ENCODE measurements at places on chromosomes 4 and X.
A peak's percentile ranks its signal among the peaks of the same experiment; 100 is the strongest.

GRCh38 chr4:7906171-7906701 lies 33.4 kb downstream of the AFAP1 start:
- DNase-seq, result no peak

GRCh38 chrX:57643698-57644097 lies 36.4 kb downstream of the NLRP2B start:
- no peak for DNase-seq

GRCh38 chr4:7398104-7398423 lies 36.7 kb downstream of the PSAPL1 start:
- DNase-seq, result peak; percentile 44

DNA sequence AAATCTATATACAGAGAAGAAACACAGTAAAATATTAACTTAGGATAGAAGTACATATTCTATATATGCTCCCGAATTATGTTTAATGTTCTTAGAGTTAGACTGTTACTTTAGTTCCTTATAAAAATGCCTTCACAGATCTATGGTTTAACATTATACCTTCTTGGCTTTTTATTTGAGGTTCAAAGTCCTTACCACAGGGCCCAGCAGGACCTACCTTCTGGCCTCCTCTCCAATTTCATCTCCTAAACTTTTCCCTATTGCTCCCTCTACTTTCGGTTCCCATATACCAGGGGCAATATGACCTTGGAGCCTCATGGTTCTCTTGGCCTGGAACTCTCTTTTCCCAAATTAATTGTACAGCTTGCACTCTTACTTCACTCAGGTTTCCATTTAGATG lies 11.8 kb downstream of the ANKRD37 start:
- no peak for DNase-seq

DNA sequence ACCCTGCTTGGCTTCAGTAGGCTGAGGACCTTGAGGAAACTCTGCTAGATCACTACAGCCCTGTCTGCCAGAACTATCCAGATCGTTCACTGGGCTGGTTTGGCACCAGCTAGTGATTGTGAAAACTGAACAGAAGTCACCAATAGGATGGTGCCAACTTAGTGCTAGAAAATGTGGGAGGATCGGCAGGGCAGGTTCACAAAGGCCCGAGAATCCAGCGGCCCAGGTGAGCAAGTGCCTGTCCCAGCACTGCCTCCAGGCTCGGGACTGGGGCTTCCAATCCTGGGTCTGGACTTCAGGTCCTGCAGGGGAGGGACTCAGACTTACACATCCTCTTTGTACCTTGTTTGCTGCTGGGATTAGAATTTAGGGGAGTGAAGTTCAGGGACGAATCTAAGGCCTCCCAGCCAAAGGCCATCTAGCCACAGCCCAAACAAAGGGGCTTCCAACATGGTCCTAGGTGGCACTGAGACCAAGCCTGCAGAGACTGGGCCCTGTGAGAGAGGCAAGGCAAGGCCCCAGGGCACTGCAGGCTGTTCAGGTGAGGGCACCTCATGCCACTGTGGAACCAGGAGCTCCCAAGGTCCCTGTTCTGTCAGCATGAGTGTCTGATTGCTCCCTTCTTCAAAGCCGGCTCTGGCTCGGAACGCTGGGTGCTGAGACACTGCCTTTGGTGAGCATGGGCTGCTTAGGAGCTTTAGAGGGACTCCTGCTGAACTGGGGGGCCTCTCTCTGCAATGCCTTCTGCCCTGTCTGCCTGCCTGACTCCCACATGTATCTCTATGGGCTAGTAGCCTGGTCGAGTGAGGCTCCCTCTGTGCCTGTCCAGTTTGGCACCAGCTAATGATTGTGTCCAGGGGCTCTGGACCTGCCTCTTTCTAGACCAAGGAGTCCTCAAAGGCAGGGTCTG lies 20.7 kb upstream of the ZNF185 start:
- no peak for DNase-seq

DNA sequence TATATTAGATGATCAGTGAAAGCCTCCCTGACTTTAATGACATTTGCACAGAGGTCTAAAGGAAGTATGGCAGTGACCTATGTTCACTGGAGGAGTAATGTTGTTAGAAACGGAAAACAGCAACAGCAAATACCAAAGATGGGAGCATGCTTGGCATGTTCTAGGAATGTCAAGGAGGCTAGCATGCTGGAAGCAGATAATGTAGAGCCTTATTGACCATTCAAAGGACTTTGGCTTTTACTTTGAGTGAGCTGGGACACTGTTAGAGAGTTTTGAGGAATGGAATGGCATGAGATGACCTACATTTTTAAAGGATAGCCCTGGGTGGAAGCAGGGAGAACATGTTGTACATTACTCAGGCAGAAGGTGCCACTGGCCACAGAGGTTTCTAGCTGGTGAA lies 6.0 kb downstream of the RPA4 start:
- no peak for DNase-seq

DNA sequence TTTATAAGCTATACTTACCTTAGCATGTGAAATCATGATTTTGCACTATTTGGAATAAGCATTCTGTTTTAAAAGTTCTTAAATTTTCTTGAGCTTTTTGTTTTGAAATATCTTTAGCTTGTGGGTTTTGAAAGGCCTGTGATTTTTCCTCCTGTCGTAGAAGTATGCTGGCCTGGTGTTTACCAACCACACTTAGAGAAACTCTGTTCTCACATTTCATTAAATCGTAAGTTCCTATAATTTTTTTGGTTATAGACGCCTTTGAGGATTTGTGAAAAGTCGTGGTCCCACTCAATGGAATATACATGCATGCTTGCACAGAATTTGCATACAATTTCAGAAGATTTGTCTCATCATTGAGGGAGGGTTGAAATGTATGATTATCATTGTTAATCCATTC lies 63.6 kb downstream of the PDLIM5 start:
- DNase-seq, result no peak

- no peak for DNase-seq
Observed at GRCh38 chr4:101967697-101968346, 177.3 kb downstream of the BANK1 start.

- no peak for DNase-seq
Observed at GRCh38 chrX:56802921-56803849, 74.1 kb downstream of the NBDY start.

DNA sequence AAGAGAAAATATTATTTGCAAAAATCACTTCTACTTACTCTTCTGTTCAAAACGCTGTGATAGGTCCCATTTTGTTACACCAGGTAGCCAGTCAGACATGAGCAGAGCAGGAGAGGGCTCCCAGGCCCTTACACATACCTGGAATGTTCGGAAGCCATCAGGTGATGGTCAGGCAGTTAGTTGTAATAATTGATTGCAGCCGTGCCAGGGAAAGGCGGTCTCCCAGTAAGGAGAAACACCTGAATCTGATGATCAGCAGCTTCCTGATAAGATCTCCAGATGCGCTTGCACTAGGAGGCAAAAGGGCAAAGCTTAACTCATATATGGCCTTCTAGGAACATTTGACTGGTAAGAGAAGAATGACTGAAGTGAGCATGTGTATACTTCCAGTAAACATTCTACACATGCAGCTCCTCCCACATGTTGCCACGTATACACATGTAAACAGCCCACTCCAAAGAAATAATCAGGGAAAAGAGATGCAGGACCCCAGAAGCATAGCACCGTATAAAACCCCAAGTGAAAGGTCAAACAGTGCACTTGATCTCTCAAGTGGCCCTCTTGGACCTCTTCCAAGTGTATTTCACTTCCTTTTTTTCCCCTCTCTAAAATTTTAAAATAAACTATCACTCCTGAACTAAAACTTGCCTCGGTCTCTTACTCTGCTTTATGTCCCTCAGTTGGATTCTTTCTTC lies 1338.0 kb downstream of the FSTL5 start:
- DNase-seq, result no peak

DNA sequence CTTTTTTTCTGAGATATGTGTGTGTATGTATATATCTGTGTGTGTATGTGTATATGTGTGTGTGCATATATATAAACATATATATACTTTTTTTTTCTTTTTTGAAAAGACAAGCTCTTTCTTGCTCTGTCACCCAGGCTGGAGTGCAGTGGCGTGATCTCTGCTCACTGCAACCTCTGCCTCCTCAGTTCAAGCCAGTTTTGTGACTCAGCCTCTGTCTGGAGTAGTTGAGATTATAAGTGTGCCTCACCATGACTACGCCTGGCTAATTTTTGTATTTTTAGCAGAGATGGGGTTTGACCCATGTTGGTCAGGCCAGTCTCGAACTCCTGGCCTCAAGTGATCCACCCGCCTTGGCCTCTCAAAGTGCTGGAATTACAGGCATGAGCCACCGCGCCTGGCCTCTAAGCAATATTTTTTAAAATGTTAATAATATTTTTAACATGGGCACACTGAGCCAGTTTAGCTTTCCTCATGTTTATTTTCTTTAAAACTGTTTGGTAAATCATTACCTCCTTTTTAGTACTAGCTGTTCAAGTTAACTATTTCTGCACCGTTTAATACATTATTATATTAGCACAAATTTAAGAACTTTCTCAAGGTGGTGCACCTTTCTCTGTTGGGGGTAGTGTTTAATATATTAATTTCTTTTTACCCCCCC lies 33.3 kb downstream of the BBS12 start:
- no peak for DNase-seq

DNA sequence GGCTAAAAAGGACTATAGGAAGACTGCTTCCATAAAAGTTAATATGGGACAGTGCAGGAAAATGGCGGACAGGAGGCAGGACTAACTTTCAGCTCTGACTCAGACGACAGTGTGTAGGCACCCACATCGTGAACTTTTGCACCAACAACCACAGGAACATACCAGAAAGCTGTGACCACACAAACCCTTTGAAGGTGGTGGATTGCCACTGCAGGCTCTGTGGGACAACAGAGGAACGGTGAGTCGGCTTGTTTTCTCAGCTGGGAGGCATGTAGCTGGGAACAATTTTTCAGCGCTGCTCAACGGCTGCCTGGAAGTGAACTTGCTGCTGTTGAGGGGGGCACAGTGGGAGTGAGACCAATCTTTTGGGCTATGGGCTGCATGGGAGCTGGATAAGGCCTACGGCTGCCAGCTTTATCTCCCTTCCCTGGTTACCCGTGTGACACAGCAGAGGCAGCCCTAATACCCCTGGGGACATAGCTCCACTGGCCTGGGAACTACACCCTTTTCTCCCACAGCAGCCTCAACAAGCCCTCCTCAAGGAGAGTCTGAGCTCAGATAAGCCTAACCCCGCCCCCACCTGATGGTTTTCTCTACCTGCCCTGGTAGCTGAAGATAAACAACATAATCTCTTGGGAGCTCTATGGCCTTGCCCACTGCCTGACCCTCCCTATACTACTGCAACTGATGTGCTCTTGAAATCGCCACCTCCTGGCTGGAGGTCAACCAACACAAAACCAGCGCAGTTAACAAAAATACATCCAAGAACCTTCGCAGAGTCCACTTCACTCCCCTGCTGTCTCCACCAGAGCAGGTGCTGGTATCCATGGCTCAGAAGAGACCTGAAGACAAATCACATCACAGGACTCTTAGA lies 1537.0 kb downstream of the C4orf33 start:
- DNase-seq, result no peak

GRCh38 chr4:122508083-122508482 lies 51.6 kb upstream of the IL2 start:
- no peak for DNase-seq

GRCh38 chrX:111355523-111356115 lies 56.4 kb downstream of the DCX start:
- DNase-seq, result no peak

GRCh38 chr4:56764775-56765174 lies 56.7 kb downstream of the SPINK2 start:
- DNase-seq, result no peak

- DNase-seq, result no peak
Observed at GRCh38 chr4:57091657-57092162, 18.5 kb downstream of the IGFBP7 start.

DNA sequence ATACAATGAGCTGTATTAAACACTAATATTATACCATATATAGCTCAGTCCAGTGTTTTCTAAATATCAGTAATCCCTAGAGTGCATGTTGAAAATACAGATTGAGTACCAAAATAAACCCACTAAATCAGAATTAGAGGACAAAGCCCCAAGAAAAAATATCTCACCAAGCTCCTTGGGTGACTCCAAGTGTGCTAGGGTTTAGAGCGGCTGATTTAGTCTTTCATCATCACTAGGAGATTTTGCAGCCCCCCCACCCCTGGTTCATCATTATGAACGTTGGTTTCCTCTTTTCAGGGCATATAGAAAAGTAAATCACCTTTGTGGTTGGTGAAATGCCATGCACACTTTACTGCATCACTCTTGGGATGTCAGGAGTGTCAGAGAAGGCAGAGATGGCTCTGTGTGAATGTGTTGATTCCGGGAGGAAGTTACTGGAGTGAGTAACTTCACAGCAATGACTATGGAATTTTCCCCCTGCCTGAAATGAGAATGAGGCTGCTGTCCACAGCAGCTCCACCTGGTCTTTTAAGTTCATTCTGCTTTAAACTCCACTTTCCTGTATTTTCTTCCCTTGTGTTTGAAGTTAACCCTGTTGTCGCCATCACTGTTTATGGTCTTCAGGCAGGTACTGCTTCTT lies 25.2 kb upstream of the ANAPC4 start:
- no peak for DNase-seq

- DNase-seq, result no peak
Observed at GRCh38 chr4:184811526-184812198, 14.1 kb downstream of the ACSL1 start.

DNA sequence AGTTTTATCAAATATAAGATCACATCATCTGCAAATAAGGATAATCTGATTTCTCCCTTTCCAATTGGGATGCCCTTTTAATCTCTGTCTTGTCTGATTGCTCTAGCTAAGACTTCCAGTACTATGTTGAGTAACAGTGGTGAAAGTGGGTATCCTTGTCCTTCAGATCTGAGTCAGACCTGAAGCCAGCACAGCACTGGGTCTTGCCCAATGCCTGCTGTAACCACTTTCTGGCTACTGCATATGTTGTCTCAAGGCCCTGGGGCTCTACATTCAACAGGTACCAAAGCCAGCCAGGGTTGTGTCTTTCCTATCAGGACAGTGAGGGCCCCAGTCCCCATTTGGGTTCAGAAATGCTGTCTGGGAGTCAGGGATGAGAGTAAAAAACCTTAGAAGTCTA lies 90.3 kb downstream of the CYSLTR1 start:
- no peak for DNase-seq

DNA sequence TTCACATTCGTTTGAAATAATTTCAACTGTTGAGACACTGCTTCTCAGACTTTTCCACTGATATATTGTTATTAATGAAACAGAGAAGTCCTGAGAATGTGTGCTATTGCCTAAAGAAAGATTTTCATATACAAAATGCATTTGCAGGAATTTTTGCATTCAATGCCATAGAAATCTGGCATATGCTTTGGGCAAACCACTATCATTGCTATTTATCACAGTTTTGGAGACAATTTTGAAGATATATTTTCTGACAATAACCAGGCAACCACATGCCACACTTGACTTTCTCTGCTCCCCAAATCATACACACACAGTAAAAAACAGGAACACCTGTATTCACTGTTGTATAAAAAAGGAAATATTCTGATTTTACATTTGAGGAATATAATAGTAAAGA lies 1303.7 kb upstream of the IGFBP7 start:
- DNase-seq, result no peak

DNA sequence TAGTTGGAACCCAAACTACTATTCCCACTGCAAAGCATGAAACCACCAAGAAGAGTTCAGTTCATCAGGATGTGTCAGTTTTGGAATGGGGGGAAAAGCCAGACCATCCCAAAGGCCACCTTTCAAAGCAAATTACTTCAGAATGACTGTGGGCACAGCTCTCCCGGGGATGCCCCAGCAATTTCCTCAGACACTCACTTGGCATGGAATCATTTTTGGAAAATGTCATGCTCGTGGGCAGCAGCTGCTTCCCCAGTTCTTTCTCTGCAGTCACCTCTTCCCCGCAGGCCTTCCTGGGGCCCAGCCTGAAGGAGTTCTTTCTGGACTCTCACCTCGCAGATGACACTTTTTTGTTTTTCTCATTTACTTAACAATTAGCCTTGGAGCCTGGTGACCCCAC lies 350.3 kb downstream of the NR3C2 start:
- DNase-seq, result no peak

Measured in DMS 273 treated with DMSO at 0.1 percent for 48 hours (cell line).